ENCODE measurements at places on chromosomes 4 and X.

DNA sequence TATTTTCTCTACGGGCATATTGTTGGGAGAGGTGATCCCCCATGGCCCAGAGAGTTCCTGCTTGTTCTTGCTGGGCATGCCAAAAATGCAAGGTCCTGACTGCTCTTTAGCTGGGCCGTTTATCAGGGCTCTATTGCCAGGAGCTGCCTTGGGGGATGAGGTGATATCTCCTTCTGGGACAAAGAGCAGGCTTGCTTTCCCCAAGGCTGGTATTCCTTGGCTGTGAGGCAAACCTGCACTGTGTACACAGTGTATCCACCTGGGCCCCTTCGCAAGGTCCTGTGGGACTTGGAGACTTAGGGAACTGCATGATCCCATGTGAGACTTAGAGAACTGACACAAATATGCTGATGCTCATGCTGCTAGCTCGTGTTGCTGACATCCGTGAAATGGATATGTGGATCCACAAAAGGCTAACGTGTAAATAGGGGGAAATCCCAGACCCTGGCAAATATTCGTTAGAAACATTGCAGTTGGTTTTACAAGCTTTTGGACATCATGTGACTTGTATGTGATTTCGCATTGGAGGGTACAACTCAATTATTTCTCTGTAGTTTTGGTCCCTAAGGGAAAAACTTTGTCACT, 24.4 kb upstream of the ZFX start:
- DNase-seq: no peak

GRCh38 chr4:78299565-78299972, 242.4 kb downstream of the FRAS1 start:
- DNase-seq: no peak

GRCh38 chrX:126237524-126237923, 71.4 kb upstream of the DCAF12L2 start:
- DNase-seq: no peak

GRCh38 chr4:89134775-89135319, 23.5 kb downstream of the TIGD2 start:
- no peak for DNase-seq

GRCh38 chr4:7424553-7425111, 10.1 kb downstream of the PSAPL1 start:
- DNase-seq: no peak

- DNase-seq: no peak
These were observed 46.1 kb downstream of the SORCS2 start for GRCh38 chr4:7238300-7238960.

GRCh38 chr4:81604683-81605218, 133.0 kb upstream of the RASGEF1B start:
- no peak for DNase-seq

DNA sequence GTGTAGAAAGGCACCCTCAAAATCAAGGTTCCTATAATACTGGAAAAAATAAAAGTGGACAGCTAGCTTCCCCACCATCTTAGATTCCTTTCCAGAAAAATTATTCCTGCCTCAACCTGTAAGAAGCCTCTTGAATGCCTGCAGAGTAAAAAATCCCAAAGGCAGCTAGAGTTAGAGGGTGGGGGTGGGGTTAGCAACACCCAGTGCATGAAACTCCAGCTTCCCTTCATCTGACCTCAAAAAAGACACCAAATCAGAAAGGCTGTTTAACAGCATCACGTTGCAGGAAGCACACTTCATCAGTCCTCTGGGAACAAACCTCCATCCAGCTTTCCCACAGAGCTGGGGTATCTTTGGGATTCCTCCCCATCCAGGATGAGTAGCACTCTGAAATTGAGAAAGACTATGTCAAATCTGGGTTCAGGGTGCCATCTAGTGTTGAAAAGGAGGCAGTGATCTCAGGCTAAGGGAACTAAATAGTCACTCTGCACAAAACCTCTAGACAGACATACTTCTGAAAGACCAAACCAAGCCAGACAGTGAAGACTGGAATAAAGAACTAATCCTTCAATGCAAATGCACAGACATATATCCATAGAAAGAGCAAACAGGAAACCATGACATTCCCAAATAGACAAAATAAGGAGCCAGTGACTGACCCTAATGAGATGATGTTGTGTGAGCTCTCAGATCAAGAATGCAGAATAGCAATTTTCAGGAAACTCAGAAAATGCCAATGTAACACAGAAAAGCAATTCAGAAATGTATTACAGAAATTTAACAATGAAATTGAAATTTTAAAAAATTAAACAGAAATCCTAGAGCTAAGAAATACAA, 97.9 kb downstream of the ARHGEF9 start:
- peak; percentile 43 for DNase-seq

DNA sequence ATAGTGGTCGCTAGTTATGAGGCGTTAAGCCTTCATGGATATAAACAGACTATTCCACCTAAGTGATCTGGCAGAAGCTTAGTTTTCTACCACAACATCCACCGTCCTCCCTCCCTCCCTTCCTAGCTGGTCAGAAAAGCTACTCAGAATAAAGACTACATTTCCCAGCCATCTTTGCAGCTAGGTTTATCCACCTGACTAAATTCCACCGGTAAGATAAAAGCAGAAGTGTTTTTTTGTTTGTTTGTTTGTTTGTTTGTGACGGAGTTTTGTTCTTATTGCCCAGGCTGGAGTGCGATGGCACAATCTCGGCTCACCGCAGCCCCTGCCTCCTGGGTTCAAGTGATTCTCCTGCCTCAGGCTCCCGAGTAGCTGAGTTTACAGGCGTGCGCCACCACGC, 44.3 kb downstream of the HELT start:
- no peak for DNase-seq

DNA sequence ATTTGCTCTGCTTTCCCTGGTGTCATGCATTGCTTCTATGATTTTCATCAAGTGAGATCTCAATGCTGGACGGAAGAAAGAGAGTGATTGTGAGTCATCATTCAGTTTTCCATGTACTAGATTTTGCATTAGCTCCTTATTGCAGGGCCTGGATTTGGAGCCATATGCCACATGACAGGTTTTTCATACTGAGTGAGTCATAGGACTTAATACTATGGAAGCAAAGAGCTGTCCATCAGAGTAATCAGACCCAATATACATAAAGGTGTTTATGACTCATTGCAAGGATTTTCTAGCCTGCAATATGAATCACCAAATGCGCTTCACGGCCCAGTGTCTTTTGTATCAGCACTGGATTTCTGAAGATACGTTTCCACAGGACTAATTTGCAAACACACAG, 11.2 kb upstream of the TFDP3 start:
- no peak for DNase-seq

Data from activated CD4-positive, alpha-beta T cell treated with anti-CD3 and anti-CD28 coated beads, Interleukin-2, amount 50 U/mL, for 16 hours (primary cell).